ENCODE measurements at places on chromosomes 2 and 18.
A peak's percentile ranks its signal among the peaks of the same experiment; 100 is the strongest.

DNA sequence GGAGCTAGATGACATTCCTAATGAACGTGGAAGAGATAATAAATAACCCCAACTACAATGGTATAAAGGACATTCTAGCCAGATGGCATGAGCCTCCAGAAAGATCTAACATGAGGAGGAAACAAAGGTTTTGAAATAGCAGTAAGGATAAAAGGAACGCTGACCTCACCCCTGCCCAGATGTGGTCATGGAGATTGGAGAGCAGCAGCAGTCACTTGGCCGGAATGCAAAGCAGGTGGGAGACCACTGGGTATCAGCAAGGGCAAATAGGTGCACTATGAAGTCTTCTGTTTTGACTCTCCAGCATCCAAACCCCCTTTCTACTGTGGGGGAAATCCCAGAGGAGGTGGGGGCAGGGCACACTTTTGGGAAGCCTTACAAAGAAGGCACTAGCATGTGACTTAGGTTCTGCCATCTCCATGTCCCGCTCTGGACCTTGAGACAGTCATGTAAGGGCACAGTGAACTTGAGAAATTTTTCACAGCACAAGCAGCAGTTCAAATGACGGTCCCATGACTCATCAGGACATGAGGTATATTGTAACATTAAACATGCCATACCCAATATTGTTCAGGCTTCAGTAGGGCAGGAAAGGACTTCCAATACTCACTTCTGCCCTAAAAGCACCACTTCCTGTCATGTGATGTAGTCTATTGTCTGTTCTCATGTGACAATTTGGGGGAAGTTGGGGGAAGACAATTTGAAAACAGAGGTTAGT, 55.2 kb downstream of the METTL4 start:
- no peak for DNase-seq

DNA sequence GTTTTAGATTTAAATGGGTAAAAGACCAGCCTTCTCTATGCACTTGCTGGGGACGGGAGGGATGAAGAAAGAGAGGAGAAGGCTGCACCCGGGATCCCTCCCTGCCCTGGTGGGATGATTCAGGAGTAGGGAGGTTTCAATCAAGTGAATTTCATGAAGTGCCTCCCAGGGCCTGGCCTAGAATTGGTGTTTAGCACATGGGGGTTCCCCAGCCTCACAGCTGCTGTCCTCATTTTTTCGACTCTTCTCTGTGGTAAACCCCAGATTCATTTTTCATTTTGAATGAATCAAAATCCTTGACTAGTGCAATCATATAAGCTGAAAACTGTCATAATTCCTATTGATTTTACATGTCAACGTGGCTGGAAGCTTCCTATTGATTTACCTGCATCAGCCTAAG, 81.1 kb downstream of the LPIN1 start:
- DNase-seq: no peak

DNA sequence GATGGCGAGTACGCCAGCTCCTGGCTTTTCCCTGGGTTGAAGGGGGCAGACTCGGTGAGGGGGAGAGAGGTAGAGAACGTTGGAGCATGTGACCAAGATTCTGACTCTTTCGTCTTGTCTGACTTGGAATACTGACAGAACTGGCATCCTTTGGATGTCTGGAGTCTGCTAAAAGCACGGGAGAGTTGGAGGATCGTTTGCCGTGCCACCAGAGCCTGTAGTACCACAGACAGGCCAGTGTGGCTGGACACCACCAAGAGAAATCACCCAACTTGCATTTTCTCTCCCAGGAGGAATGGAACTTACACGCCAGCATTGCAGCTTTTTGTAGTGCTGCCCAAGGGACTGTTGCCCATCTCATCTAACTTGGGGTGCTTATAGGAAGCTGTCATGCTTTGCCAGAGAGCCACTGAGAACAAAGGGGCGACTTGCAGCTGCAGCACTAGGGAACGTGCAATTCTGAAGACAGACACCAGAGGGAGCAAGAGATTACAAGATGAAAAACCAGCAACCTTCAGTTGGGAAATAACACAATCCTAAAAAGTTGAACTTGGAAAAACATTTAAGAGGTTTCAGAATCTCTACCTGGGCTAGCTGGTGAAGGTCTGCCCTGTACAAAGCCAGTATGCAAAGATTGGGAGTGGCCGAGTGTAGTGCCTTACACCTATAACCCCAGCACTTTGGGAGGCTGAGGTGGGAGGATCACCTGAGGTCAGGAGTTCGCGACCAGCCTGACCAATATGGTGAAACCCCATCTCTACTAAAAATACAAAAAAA, 24.1 kb downstream of the PSMG2 start:
- peak; percentile 51 for DNase-seq

DNA sequence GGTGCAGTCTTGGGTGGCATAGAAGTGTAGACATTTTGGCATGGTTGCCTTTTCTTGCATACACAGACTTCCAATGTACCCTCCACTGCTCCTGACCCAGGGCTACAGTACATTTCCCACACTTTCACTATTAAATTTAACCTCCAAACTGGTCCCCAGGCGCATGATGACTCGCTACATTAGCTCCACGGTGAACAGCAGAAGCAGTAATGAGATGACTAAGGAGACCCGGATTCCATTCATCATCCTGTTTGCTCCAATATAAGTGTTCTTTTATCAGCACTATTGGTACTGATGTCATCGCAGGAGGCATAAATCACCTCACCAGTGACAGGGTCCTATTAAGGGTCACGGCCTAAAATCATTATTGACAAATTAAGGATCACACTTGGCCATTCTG, 316.5 kb downstream of the EN1 start:
- no peak for DNase-seq

DNA sequence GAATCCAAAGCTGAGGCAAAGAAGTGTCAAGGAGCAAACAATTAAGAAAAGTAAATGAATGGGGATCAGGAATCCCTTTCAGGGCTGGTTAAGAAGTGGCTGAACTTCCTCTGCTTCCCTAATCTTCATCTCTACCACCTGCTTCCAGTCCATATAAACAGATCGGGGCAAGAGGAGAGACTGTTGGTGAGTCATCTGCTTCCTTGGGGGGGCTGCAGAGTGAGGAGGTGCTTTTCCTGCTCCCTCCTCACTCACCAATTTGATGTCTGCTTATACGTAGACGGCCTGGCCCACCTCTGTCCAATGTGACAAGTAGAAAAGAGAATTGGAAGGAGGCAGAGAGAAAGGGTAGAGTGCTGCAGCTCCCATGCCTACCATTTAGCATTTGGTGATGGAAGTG, 68.4 kb downstream of the NAB1 start:
- no peak for DNase-seq

- peak; percentile 61 for DNase-seq
Measured at GRCh38 chr2:105789745-105790460, 45.2 kb downstream of the NCK2 start.

DNA sequence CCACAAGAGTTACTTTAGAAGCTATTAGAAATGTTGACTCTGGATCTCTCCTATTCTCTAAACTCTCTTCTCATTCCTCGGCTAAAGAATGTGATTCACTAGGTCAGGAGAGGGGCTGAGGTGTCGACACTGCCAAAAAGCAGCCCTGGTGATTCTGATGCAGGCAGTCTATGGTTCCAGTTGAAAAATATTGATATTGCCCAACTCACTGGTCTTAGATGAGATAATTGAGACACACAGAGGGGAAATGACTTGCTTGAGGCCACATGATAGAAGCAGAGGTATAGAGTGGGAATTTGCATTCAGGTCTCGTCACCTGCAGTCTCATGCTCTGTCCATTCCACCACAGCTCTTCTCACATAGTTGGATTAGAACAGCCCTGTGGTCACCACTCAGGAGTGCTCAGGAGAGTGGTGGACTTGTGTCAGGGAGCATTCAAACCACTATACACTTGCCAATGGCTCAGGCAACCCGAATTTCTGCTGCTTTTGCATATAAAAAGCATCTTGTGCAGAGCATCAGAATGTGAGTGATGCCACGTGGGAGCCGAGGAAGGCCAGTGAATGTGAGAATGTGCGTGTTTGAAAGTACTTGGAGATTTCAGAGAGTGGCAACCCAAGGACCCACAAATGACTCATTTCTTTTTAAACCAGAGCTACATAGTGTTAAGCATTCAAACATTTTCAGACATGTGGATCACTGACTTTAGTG, 65.1 kb upstream of the CTLA4 start:
- no peak for DNase-seq

DNA sequence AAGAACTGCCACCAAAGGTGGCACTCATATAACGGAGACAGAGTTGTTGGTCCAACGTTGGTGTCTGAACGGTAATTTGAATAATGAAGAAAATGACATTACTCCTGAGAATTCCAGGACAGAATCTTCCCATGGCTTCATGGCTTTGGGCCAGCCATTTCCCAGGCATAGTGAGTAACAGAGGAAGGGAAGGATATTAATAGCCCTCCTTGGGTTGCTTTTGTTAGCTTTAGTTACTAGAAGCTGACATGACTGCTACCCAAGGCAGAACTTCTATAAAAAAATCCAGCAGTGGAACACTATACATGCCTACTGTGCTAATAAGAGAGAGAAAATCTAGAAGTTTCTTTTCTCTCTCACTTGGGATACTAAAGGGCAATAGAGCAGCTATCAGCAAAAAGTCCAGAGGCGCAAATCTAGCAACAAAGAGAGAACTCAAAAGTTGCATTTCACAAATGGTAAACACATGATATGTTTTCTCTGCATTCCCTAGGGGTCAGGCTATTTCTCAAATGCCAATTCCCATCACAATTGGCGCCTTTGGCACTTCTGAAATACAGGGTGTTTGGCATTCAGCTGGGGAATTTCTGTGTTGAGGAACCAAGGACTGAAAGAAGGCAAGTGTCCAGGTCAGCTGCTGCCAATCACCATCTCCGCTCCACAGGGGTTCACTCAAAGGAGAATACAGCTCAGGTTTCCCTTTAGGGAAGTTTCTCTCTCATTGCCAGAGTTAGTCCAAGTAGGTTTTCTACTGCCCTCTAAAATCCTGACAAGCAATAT, 160.8 kb upstream of the KYNU start:
- DNase-seq: no peak

DNA sequence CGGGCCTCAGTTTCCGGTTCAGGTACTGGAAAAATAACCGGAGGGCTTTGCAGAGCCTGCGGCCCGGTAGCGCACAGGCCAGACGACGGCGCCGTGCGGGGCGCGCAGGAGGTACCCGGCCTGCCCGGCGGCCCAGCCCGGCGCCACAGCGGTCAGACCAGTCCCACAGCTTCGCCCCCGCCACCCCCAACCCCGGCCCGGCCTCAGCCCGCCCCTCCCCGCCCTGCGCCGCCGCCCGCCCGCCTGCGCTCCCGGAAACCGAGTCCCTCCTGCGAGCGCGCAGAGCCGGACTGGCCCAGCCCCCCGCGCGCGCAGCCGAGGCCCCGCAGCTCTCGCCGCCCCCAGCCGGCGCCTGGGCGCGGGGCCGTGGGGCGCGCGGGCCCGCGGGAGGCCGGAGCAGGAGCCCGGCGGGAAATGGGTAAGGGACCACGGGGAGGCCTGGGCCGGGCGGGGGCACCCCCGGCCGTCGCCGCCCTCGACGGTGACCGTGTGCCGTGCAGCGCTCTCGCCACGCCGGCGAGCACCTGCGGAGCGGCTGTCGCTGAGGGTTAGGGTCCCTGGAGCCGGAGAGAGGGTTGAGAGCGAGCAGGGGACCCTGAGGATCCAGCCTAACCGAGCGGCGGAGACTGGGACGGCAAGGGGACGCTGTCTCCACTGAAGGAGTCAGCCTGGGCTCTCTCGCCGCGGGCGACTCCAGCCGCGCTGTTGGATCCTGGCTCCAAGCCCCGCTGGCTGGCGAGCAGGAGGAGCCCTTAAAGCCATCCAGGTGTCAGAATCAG, 16.5 kb upstream of the PSD4 start:
- no peak for DNase-seq

DNA sequence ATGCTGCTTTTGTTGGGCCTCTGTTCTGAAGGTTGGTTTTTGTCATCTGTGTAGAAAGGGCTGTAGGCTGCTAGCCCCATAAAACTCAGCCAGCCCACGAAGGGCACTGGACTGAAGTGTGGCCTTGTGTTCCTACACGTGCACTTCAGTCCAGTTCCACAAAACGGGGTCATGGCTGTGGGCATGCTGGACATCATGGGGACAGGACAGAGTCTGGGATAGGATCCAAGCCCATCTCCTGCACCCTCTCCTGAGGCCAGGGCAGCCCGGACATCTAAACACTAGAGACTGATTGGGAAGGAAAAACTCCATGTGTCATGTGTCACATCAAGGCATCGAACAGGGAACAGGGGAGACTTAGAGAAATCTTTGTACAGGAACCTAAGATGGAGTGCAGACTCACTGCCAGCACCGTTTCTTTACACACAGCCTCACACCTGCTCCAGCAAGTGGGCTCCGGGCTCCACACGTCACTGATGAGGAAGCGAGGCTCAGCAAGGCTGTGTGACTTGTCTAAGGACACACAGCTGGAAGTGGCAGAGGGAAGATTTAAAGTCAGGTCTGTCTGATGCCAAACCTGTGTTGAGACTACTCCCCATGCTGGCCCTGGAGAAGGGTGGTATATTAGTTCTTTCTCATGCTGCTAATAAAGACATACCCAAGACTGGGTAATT, 74.8 kb upstream of the BCL2L11 start:
- DNase-seq: no peak

- no peak for DNase-seq
Measured at GRCh38 chr2:195202163-195202845, 454.7 kb upstream of the SLC39A10 start.

All from T follicular helper cell (primary cell).